ENCODE measurements at places on chromosomes 3 and 15.

DNA sequence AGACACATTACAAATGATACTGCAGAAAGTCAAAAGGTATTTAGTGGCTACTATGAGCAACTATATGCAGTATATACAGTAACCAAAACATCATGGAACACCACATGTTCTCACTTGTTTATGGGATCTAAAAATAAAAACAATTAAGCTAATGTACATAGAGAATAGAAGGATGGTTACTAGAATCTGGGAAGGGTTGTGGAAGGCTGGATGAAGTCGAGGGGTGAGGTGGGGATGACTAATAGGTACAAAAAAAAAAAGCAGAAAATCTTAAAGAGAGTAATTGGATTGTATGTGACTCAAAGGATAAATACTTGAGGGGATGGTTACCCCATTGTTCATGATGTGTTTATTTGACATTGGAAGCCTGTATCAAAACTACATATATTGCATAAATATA is 848.8 kb upstream of the GBE1 start:
- DNase-seq = no peak

DNA sequence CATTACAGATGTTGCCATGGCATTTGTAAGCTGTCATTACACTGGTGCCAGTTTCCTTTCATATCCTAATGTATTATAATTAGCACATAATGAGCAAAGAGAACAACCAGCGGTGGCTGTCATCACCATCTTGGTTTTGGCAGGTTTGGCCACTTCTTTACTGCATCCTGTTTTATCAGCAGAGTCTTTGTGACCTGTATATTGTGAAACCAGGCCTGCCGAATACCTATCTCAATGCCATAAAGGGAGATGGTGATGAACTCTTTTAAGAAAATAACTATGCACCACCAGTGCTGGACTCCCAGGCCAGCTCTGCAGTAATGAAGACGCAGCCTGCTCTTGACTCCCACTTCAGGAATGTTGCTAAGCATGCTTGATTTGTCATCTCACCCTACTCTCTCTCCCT is 458.1 kb upstream of the NR2F2 start:
- peak; percentile 40 for DNase-seq

DNA sequence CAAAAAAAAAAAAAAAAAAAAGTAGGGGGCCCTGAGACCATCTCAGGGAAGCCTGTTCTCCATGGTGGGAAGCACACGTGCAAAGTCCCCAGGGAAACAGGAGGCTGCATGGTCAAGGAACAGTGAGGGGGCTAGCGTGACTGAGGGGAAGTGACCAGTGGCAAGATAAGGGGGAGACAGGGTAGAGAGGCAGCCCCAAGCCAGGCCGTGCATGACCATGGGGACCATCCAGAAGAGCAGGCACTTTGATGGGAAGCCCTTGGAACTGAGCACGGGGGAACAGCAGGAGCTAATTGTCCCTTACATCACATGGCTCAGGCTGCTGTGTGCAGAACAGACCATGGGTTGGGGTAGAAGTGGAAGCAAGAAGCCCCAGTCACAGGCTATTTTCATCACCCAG is 196.2 kb downstream of the NTRK3 start:
- DNase-seq = no peak

- peak; percentile 60 for DNase-seq
These were observed 4.4 kb upstream of the IDH2 start for GRCh38 chr15:90106522-90107117.

DNA sequence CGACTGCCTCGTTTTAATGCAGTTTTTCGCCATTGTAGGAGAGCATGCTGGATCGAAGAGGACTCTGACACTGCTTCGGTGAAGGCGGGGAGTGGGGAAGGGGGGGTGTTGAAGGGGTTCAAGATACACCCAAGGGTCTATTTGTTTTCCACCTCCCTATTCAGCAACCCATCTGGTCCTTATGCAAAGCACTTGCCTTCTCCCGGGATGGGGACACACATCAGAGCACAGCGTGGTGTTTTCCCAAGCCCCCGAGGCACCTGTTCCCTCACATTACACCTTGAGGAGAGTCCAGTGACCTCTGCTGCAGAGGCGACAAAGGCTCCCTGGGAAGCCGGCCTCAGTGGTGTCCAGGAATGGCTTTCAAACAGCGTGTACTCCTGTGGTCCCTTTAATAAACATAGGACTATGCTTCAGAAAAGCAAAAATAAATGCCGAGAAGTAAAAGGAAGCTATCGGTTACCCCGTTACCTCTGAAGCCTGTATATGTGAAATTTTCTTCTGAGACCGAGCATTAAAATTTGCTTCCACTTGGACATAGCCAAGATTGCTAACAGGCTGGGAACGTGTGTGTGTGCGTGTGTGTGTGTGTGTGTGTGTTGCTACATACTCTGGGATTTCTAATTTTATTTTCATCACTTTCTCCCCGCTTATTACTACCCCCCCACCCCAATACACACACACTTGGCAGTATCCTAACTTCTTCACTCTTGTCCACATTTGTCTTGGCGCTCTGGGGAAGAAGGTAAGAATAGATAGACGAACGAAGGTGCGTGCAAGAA is 53.2 kb downstream of the CCDC54 start:
- DNase-seq = peak; percentile 55

GRCh38 chr3:129366312-129366831 is 62.1 kb downstream of the EFCAB12 start:
- no peak for DNase-seq
